C1 segment of cervical spinal cord (tissue), 14 donors: ENCODE measurements at places on chromosomes 12 and 14.
A peak's percentile ranks its signal among the peaks of the same experiment; 100 is the strongest.

DNA sequence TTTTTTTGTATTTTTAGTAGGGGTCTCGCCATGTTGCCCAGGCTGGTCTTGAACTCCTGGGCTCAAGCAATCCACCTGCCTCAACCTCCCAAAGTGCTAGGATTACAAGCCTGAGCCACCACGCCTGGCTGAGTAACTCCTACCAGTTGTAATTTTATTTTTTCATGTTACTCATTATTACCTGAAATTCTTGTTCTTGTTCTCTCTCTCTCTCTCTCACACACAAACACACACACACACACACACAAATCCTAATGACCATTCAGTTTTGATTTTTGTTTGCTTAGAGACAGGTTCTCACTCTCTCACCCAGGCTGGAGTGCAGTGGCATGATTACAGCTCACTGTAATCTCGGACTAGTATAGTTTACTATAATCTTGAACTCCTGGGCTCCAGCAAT is 30.2 kb downstream of the DNAL1 start:
- no peak for DNase-seq

- DNase-seq, result no peak
Observed at GRCh38 chr12:69324797-69325466, 23.2 kb upstream of the LYZ start.

DNA sequence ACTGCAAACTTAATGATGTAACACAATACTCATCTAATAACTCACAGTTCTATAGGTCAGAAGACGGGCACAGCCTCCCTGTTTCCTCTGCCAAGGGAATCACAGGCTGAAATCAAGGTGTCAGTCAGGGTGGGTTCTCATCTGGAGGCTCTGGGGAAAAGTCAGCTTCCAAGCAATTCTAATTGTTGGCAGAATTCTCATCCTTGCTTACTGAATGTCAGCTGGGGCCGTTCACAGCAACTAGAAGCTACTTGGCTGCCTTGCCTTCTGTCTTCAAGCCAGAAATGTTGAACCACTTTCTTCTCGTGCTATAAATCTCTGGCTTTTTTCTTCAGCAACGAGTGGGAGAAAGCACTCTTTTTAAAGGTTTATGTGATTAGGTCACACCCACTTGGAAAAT is 80.1 kb upstream of the PDZRN4 start:
- peak; percentile 20 for DNase-seq

DNA sequence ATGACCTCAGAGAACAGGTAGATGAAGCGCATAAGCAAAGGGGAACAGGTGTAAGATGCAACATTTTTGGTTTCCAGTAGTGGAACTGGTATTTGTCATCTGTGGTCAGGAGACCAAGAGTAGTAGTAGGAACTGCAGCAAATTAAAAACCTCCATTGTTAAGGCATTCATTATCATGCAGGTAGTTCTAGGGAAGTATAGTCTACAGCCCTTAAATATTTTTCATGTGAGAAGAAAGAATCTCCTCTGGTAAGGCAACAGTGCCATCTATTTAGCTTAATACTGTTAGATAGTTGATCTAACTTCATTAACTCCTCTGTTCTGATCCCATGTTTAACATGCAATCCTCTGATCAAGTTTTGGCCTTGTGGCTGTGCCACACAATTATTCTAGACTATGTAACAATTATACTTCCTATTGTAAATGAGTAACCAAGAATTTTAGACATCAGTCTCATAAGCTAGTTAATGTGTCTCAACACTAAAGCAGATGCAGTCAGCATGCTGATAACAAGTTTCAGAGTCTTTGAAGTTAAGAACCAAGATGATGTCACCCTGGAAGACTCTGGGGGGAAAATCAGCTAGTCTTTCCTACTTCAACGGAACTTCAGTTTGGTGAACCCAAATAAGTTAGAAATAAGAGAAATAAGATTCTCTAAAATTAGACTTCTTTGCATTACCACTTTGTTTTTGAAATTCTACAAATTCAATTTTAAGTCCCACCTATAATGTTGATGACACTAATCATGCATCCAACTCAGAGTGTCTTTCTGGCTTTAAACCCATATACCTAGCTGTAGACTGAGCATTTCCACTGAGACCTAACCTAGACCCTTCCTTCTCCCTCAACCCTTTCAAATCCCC is 70.9 kb downstream of the STXBP6 start:
- no peak for DNase-seq

GRCh38 chr12:24679126-24679525 is 269.8 kb downstream of the BCAT1 start:
- DNase-seq, result no peak

DNA sequence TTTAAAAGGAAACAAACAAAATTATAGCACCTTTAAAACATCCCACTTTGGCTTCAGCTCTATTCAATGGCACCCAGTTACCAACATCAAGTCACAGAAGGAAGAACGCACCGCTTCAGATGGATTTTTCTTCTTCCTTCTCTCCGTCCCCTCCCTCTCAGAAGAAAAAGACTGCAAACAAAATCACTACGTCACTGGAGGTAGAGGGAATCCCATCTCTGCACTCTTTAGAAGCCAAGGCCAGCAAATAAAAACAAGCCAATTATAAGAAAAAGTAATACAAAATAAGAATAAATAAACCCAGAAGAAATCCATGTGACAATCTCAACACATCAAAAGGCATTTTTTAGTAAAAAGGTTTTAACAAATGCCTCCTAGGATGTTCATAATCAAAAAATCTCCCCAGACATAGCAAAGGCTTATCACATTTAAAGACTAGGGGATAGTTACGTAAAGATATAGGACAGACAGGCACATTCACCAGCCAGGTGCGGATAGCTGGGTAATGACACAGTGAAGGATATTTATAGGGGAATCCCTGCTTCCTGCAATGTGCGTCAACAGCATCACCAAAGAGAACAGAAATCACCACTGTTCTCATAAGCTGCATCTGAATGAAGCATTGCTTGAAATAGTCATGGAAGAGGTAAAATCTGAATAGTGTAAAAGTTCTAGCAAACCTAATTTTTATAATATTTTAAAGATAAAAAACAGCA is 89.4 kb downstream of the R3HDM2 start:
- DNase-seq, result no peak

DNA sequence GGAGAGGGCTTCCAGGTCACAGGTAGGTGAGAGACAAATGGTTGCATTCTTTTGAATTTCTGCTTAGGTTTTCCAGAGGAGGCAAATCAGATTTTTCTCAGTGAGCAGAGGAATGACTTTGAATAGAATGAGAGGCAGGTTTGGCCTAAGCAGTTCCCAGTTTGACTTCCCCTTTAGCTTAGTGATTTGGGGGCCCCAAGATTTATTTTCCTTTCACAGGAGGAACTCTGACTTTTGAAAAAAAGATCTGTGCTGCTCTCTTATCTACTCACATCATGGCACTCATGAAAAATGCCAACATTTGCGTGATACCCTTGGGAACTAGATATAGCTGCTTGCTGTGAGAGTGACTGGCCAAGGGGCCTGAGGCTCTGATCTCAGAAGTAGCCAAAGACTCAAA is 58.0 kb upstream of the EVL start:
- no peak for DNase-seq

DNA sequence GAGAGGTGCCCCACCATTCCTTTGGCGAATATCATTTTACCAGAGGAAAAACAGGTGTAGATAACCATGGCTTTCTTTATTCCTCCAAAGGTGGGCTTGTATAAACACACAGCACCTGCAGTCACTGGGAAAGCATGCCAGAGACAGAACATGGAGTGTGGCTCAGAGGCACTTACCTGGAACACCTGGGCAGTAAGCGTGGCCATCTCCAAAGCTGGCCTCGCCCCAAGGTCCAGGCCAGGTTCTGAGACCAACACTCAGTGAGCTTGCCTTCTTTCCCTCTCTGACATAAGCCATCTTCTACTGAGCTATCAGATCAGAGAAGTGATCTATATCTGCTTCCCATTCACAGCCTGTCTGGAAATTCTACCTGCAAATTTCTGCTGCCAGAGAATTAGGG is 70.5 kb downstream of the NUAK1 start:
- DNase-seq, result no peak

- no peak for DNase-seq
Observed at GRCh38 chr12:84113666-84114065, 798.9 kb downstream of the SLC6A15 start.

- DNase-seq, result no peak
Observed at GRCh38 chr12:120362516-120363273, 6.3 kb downstream of the MSI1 start.
